Hematopoietic multipotent progenitor cell (in vitro differentiated cells): ENCODE measurements at places on chromosomes 7 and 10. TPM values are rescaled to one million over a fixed set of nuclear protein-coding genes. Genes with fewer than 3 reads are reported as not detected.

The SMO gene
- total RNA-seq, result 33.1 TPM

The SFRP5 gene
- 1.9 TPM for total RNA-seq

The GHRHR gene
- not detected for total RNA-seq

The ZEB1 gene
- 14.0 TPM for total RNA-seq

The HHEX gene
- total RNA-seq, result 68.7 TPM
